ENCODE measurements at places on chromosomes 3 and 15.

GRCh38 chr3:160538895-160539294, 26.5 kb downstream of the KPNA4 start:
- DNase-seq = no peak

DNA sequence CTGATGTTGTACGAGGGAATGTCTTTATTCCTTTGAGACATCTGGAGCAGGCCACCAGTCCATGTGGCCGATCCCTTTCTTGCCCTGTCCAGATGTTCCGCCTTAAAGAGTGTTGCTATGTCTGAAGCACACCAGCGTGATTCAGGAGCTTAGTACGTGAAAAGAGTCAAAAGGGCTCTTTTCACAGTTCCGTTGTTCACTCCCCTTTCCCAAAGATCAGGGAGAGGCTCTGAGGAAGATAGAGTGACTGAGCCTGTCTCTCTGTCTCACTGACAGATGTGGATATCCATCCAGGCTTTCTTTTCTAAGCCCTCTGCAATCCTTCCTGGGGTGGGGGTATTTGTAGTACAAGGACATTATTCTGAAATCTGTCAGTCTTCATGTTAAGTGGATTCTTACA, 262.5 kb upstream of the LRTM1 start:
- DNase-seq = no peak

GRCh38 chr15:37715101-37715500, 219.3 kb upstream of the TMCO5A start:
- no peak for DNase-seq

DNA sequence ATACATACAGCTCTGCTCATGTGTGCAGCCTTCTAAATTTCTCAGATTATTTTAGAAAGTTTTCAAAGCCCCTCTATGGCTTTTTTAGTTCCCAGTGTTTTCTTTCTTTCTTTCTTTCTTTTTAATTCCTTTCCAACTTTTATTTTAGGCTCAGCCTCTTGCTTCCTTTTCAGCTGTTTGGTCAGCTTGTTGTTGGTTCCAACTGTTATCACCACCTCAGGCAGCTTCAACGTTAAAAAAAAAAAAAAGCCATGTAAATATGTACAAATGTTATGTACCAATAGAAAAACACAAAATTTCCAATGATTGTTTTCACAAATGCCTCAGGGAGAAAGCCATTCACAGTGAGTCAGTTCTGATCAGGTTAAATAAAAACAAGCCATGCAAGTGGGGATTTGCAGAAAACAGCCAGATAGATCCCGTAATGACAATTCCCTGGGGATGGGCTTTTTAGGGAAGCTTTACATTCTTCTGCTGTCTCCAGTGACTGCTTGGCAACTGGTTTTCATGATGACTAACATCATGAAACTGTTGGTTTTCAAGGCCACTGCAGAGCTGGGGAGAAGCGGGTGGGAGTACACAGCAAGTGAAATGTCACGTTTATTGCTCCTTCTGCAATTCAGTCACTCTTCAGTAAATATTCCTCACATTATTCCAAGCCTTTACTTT, 908.4 kb downstream of the EPHA3 start:
- DNase-seq = no peak

GRCh38 chr3:90025019-90025418, 917.6 kb downstream of the EPHA3 start:
- no peak for DNase-seq

- no peak for DNase-seq
These were observed 108.1 kb downstream of the PLOD2 start for GRCh38 chr3:146052791-146053310.

DNA sequence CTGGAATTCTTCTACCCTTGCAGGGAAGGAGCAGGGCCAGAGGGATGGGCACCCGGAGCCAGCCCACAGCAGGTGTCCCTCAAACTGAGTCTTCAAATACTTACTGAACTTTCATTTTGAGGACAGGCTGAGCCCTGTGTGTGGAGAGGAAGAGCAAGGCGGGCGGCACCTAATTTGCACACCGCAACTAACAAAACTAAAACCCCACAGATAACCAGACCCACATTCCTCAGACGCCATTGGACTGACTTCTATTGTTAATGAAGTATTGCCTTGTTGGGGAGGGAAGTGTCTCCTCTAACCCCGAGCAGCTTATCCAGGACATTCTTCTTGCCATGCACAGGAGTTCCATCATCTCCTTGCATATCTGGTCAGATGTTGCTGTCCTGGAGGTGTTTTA, 105.2 kb upstream of the NR2E3 start:
- DNase-seq = no peak

GRCh38 chr15:57705746-57706404, 639 bp upstream of the POLR2M start:
- DNase-seq = no peak

- DNase-seq = no peak
These were observed 21.3 kb downstream of the EPHB3 start for GRCh38 chr3:184582646-184583577.

GRCh38 chr3:73699327-73699726, 74.6 kb upstream of the PDZRN3 start:
- DNase-seq = no peak

DNA sequence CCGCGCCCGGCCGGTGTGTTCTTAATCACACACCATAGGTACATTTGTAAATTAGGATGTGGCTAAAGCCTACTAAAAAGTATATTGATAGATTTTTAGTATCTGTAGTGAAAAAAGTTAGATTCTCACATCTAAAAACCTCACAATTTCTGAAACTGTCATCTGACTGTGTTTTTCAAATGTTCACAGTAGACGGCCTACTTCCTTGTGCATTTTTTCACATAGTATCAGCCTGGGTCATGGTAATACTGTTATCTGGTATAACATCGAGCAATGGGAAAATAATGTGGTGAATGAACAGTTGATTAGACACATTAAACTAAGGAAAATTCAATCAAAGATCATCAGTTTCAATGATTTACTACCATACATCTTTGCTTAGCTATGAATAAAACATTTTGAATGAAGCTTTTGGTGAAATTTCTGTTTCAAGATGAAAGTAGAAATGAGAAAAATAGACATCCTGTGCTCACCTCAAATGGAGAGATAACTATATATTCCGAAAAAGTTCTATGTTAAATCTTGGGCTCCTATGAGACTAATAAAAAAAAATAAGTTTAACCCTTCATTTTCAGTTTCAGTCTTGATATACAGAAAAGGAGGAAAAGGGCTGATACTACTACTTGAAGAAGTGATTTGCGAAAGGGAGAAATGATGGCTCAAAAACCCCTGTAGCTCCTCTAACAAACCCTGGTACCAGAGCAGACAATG, 262.7 kb downstream of the ZBTB20 start:
- no peak for DNase-seq

GRCh38 chr3:8723612-8724011, 10.0 kb upstream of the CAV3 start:
- DNase-seq = no peak

GRCh38 chr3:175279911-175280310, 420.8 kb downstream of the NAALADL2 start:
- no peak for DNase-seq

GRCh38 chr3:185852635-185853034, 27.8 kb upstream of the IGF2BP2 start:
- no peak for DNase-seq

DNA sequence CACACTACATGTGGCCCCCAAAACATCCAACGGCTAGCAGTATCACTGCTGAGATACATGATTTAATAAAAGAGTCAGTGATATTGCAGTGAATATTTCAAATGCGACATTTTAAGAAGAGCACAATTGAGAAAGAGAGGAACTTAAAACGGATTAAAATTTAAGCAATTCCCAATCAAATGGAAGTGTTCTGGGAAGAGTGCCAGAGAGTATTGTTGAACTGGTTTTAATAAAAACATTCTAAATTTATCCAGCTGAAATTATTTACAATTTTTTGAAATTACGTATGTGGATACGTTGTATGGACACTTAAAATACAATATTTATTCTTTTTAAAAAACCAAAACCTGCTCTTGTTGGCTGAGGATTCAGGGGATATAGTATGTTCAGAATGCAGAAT, 117.7 kb downstream of the C3orf38 start:
- DNase-seq = no peak

GRCh38 chr3:7950890-7951289, 550.7 kb upstream of the LMCD1 start:
- DNase-seq = no peak
